NCI-H2171 (cell line): ENCODE measurements at places on chromosomes 2 and 18.

DNA sequence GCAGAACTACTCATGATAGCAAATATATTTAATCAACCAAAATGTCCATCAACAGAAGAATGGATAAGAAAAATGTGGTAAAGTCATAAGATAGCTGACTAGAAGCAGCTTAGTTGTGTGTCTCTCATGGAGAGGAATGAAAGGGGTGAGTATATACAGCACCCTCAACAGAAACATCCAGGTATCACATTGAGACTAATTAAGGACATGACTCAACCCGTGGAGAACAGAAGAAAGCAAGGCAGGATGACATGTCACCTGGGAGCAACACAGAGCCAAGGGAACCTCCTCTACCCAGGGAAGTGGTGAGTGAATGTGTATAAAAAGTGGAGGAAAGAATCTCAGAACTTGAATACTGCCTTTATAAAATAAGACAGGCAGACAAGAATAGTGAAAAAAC is 1695.0 kb upstream of the CELF4 start:
- no peak for DNase-seq

- DNase-seq: no peak
Observed at GRCh38 chr2:28901841-28902240, 7.4 kb downstream of the WDR43 start.

DNA sequence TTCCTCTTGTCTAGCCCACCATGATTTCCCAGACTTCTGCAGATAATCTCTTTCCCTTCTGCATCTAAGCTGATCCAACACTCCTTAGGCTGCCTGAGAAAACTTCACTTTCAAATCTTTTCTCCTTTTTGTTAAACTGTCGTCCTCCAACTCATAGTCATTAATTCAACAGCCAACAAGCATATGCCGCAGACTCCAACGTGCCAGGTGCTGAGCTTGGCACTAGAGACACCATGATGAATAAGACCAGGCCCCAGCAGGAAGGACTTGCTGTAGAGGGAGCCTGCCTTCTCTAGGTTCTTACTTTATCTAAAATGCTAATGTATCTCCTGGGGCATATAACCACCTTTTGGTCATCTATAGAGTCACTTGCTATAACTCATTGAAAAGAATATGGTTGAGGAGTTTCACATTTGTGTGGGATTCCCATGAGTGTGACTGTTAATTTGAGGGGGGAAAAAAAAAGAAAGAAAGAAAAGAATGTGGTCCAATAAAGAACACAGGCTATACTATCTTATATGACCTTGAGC is 51.0 kb downstream of the ANKRD44 start:
- no peak for DNase-seq

- no peak for DNase-seq
Observed at GRCh38 chr2:180077295-180077906, 70.3 kb upstream of the CWC22 start.

- DNase-seq: no peak
Observed at GRCh38 chr2:88603146-88603545, 24.1 kb downstream of the EIF2AK3 start.

DNA sequence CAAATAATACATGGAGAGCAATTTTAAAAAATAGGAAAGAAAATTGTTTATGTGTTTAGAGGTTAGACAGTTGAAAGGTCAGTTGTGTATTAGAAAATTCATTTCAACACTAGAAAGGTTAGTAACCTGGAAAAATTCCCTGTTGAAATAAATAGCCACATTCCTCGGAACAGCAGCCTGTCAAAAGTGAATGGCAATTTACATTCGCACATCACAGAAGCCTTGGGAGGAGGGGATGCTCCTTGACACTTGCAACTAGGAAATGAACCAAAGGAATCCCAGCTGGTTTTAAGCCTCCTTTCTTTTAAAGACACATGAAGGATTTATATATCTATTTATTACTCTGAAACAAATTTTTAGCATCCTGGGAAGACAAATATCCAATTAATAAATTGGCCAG is 653.5 kb upstream of the LRRTM4 start:
- DNase-seq: no peak

- DNase-seq: no peak
Observed at GRCh38 chr2:62189196-62189595, 6.7 kb upstream of the B3GNT2 start.

- no peak for DNase-seq
Observed at GRCh38 chr18:61893309-61893970, 633 bp upstream of the RNF152 start.

GRCh38 chr2:154097833-154098398 is 226.2 kb downstream of the GALNT13 start:
- DNase-seq: no peak

DNA sequence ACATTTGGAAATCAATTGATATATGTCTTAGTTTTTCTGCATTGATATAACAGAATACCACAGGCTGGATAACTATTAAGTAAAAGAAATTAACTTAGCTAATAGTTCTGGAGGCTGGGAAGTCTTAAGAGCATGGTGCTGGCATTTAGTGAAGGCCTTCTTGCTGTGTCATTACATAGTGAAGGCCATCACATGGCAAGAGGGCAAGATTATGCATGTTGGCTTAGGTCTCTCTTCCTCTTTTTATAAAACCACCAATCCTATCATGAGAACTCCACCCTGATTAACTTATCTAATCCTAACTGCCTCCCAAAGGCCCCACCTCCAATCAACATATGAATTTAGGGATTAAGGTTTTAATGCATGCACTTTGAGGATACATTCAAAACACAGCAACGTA is 225.5 kb upstream of the VRK2 start:
- DNase-seq: no peak

DNA sequence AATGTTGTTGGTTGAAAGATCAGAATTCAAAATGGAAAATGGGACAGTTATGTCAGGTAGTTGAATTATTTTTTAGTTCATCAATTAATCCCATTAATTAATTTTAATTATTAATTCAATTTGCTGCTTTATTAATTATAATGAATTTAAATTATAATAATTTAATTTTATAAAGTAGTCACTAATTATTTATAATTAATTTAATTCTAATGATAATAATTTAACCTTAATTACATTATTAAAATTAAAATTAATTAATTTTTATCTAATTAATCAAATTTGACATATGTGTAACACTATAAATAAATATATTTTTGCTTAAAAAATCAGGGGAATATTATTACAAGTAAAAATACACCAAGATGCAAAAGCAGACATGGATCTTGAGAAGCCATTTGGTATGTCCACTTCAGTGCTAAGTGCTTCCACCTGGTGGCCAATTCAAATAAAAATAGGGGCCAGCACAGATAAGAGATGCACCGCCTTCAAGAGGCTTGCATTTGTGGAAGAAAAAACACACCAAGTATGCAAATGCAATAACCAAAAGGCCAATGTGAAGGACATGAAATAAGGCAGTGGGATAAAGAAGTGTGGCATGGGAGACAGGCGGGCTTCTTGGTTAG is 73.2 kb downstream of the MBP start:
- DNase-seq: no peak

- no peak for DNase-seq
Observed at GRCh38 chr2:190119923-190120590, 57.5 kb upstream of the MSTN start.

- DNase-seq: no peak
Observed at GRCh38 chr18:39761273-39761672, 2193.8 kb upstream of the PIK3C3 start.

DNA sequence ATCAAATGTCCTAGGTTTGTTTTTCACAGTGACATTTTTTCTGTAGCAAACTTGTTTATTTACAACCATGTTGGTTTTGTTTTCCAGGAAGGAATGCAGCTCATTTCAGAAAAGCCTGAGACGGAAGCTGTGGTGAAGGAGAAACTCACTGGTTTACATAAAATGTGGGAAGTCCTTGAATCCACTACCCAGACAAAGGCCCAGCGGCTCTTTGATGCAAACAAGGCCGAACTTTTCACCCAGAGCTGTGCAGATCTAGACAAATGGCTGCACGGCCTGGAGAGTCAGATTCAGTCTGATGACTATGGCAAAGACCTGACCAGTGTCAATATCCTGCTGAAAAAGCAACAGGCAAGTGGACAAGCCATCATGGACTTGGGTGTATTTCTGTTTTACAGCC is 79.2 kb upstream of the EML6 start:
- no peak for DNase-seq

DNA sequence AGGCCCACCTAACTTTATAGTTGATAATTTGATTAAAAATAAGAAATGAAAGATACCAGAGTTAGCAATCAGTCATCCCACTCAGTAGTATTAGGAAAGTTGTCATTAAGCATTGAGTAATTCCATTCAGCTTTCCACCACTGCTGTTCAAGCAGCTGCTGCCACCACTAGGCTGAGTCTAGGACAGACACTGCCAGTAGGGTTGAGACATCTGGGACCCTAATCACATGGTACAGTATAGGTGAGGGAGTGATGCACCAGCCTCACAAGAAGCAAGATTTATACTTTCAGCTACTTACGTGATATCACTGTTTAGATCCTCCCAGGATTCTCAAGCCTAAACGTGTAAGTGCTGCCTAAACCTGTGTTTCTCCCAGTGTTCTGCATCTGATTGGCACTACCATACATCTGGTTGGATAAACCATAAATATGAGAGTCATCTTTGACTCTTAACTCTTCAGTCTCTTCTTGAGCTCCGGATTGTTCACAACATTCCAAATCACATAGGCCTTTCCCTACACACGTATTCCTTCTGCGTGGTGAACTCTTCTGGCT is 3.2 kb downstream of the UBXN4 start:
- DNase-seq: no peak

DNA sequence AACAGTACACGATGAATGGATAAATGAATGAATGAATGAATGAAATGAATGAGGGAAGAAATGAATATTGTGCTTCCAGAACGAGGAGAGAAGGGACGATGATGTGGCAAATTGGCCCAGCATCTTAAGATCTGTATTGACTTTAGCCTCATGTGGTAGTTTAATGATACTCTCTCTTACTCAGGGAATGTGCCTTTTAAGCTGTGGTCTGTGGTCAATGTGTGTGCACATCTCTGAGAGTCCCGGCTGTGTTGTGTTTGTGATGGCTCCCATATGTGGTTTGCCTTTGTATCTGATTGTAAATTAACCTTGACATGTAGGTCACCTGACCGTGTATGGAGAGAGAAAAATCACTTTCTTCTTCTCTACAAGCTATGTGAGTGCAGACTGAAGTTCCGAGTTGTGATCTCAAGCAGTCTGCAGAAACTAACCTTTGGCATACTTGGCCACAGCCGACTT is 91.2 kb downstream of the NEDD4L start:
- no peak for DNase-seq

GRCh38 chr2:69776886-69777785 is 35.2 kb downstream of the ANXA4 start:
- DNase-seq: no peak

- no peak for DNase-seq
Observed at GRCh38 chr2:85276571-85277118, 51.1 kb downstream of the TGOLN2 start.

- no peak for DNase-seq
Observed at GRCh38 chr2:38557981-38558380, 44.7 kb downstream of the HNRNPLL start.

DNA sequence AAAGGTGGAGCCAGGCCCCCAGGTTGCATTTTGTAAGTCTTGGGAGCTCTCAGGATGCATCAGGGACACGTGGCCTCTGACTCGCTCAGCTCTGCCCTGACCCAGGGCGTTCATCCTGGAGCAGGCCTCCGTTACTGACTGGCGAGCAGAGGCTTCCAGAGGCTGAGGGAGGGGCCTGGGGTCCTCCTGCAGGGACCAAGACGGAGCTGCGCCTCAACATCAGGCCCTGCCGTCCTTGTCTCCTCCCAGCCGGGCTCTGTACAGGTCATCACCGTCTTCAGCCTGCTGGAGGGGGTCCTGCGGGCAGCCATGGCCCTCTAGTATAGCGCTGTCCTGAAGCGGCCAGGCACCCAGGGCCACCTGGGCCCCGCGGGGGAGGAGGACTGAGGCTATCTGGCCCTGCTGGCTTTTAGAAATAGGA is 10.2 kb upstream of the ALPP start:
- no peak for DNase-seq

DNA sequence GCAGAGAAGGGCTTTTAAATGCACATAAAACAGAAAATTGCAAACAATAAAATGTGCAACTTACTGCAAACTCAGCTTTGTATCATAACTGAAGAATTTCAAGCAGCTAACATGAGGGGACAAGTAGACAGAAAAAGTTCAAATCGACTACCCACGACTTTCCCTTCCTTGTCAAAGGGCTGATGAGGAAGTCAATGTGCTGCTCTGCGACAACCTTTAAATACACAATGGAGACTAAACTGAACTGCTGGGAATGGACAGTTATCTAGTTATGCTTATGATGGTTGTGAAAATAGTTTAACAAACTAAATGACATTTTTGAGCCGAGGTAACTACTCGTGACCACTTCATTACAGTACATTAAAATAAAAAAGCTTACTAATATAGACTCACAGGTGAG is 84.1 kb downstream of the INO80D start:
- DNase-seq: no peak

DNA sequence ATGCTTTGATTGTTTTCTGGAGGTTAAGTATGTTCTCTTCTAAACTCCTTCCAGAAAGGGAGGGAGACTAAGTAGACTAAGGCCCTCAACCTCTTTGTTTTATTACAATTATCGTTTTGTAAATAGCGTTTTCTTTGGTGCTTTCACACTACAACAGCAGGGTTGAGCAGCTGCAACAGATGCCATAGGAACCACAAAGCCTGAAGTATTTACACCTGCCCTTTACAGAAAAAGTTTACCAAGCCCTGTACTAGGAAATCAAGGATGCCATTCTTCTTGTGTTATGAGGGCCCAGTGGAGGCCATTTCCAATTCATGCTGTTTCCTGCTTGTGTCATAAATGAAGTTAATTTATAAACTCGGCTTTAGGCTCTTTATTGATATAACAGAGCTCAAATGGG is 914.8 kb downstream of the DCDC2C start:
- no peak for DNase-seq

DNA sequence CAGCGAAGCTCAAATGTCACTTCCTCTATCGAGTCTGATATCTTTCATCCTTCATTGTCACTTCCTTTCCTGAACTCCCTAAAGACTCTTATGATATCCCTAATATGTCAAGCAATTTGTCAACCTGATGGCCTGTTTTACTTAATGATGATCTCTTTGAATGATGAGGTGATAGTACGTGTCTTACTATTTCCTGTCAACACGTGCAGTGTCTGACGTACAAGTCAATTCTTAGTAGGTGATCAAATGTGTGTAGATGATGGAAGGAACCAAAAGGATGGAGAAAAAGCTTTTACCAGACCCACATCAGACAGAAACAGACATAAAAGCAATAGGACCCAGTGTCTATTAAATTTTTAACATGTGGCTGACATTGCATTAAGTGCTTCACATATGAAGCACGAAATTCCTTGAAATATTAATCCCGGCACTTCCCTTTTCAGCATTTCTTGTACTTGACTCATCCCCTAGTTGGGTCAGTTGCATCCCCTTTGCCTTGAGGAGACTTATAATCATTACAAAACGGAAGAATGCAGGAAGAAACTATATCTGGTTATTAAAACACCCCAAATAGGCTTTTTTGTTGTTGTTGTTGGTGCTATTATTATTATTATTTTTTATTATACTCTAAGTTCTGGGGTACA is 108.6 kb upstream of the NYAP2 start:
- DNase-seq: no peak

DNA sequence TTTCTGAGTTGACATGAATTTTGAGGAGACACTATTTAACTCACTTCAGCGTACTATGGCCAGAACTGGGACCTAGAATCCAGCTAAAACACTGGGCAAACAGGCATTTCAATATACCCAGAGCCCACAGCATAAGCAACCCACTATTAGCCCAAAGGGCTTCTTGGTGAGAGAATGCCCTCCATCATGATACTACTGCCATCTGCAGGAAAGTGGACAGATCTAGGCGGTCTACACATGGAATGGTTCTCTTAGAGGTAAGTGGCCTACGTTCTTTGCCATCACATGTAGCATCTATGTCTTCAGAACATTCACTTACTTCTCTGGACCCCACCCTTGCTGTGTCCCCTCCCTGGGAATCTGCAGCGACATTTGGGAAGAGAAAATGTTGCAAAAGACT is 181.3 kb upstream of the LINC00305 start:
- no peak for DNase-seq
